ENCODE measurements at places on chromosomes 2 and 18.
A peak's percentile ranks its signal among the peaks of the same experiment; 100 is the strongest.

GRCh38 chr2:216328347-216328746 lies 43.9 kb downstream of the MARCHF4 start:
- no peak for DNase-seq

DNA sequence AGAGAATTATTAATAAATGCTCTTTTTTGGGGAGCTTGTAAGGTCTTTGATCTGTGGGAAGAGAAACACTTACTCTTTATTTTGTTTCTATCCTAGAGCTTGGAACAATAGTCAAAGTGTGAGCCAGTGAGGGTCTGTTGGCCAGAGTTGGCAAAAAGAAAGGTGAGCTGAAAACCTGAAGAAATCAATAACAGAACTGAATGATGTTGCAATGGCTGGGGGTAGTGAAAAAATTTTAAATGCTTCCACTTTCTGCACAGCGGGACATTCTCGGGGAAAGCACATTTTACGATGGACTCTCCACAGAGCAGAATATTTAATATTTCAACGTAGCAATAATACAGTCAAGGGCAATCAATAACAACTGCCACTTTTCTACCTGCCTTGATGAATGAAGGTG lies 78.9 kb downstream of the SKA1 start:
- DNase-seq, result no peak

DNA sequence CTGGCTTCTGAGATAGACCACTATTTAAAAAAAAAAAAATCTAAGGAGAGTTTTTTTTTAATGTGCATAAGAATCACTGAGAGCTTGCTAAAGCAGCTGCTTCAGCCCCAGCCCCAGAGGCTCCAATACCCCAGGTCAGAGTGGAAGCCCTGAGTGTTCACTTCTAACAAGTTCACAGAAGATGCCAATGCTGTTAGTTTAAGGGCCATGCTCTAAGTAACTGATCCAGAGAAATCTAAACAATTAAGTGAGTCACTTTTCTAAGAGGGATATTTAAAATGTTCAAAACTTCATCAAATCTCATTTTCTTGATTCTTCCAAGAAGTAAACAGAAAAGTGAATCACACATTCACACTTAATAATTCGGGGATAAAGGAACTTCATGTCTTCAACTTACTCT lies 126.4 kb upstream of the CD226 start:
- no peak for DNase-seq

GRCh38 chr2:173062801-173063200 lies 12.8 kb upstream of the MAP3K20 start:
- no peak for DNase-seq

DNA sequence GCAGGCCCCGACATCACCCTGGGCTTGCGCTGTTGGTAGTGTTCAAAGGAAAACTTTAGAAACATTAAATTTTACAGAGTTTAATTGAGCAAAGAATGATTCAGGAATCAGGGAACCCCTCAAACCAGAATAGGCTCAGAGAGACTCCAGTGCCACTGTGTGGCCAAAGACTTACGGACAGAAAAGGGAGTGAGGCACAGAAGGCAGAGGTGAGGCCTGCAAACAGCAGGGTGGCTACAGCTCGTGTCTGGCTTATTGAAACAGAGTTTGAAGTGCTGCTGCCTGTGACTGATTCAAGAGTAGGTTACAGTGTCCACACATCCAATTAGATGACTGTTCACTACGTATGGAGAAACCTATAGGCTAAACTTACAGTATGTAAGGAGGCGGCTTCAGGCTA lies 2.4 kb upstream of the CTDP1 start:
- no peak for DNase-seq

- DNase-seq, result no peak
Measured at GRCh38 chr2:168710754-168711467, 91.5 kb upstream of the NOSTRIN start.

GRCh38 chr2:50529600-50530218 lies 502.2 kb downstream of the NRXN1 start:
- DNase-seq, result no peak

DNA sequence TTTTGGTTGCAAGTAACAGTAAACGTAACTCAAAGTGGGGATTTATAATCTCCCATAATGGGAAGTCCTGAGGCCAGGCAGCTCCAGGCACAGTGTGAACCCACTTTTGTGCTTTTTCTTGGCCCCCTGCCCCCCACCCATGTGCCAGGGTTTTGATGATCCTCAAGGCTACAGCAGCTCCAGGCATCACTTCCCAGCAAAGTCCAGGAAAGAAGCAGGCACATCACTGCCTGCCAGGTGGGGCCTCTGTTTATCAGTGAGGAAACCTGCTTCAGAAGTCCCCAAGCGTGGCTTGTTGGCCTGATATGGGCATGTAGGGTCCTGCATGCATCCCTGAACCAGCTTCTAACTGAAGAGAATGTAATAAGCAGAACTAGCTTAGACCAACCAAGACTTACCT lies 299.2 kb upstream of the SKOR2 start:
- DNase-seq, result no peak

- no peak for DNase-seq
Measured at GRCh38 chr2:163551616-163552373, 184.0 kb downstream of the FIGN start.

DNA sequence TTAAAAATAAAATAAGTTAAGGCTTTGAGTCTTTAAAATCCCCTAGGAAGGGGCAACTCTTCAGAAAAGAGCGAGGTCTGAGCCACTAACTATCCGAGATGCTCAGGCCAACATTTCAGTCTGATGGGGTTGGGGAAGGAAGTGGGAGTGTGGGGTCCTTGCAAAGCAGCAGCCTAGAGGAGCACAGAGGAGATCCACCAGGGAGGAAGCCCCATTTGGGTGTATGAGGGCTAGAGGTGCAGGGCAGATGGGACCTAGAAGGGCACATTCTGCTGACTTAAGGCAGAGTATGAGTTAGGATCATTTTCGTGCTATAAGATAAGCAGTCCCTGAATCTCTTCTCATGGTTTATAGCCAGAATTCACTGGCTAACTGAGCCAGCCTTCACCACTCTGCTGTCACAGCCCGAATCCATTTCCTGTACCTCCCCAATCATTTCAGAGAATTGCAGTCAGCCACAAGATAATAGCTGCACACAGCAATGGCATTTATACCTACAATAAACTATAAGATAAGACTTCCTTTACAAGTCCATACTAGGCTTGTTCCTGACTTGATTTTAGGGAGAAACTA lies 37.0 kb downstream of the MRPL30 start:
- DNase-seq, result no peak

DNA sequence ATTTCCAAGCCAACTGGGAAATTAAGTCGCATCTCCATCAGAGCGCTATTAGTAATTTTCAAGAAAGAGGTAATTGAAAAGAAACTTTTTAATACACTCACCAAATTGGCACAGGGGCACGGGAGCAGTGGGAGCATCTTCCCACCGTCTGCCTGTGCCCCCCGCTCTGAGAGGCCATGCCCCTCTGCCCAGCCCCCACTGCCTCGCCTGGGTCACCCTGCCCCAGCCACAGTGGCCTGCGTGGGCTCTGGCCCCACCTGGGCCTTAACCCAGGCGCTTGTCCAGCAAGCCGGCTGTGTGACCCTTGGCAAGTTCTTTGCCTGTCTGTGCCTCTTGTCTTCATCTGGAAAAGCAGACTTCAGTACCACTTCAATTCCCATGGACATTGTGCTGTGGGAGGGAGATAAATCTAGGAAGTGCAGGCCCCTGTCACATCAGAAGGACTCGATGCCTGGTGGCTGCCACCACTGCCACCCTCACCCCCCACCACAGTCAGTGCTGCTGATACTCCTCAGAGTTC lies 31.9 kb downstream of the GLI2 start:
- no peak for DNase-seq

DNA sequence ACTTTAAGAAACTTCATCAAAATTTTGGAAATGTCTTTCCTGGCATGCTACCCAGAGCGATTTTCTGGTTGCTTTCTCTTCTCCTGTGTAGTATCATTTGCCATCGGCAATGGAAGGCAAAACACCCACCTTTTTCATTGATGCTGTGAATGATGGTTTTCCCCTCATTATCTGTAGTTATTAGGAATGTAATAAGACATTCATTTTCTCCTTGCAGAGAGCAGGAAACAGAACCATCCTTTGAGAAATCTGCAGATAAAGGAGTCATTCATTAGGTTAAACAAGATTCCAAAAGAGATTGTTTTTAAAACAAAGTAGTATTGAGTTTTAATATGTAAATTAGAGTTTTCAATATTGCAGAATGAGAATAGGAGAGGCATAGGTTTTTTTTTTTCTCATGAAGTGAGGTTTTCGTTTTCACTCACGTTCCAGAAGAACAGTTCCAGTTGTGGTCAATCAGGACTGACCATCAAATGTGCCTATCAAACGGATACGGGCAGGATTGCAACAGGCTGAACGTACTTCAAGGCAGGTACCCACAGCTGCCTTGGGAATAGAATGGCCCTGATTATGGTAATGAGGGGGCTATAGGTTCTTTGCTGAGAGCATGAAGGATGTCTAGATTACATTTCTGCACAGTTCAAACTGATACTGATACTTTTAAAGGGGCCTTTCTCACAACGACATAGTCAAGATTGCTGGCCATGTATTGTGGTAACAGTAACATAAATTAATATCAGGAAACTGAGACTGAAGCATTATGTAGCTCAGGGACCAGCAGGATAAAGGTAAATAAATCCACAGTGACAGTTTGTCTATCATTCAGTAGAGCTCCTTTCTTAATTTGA lies 49.8 kb upstream of the PLA2R1 start:
- no peak for DNase-seq

DNA sequence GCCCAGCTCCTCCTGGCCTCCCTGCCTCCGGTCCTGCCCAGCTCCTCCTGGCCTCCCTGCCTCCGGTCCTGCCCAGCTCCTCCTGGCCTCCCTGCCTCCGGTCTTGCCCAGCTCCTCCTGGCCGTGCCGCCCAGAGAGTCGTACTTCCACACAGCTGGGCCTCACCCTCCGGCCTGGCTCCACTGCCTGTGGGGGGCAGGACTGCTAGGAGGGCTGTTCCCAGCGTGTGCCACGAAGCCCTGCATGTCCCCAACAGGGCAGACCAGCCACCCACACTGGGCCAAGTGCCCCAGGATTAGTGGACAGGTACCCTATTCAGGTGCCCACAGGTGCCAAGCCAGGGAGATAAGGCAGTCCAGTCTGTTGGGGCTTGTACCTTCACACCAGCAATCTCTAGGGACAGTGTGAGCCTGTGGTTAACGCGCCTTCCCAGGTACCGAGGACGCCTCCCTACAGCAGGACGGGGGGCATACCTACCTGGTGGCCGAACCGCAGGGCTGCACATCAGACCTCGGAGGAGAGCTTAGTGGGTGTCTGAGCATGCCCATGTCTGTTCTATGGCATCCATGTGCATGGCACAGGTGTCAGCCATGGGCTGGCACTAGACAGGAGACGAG lies 5.3 kb downstream of the GPC1 start:
- DNase-seq, result no peak

GRCh38 chr2:224098481-224099230 lies 59.6 kb upstream of the SERPINE2 start:
- peak; percentile 86 for DNase-seq

DNA sequence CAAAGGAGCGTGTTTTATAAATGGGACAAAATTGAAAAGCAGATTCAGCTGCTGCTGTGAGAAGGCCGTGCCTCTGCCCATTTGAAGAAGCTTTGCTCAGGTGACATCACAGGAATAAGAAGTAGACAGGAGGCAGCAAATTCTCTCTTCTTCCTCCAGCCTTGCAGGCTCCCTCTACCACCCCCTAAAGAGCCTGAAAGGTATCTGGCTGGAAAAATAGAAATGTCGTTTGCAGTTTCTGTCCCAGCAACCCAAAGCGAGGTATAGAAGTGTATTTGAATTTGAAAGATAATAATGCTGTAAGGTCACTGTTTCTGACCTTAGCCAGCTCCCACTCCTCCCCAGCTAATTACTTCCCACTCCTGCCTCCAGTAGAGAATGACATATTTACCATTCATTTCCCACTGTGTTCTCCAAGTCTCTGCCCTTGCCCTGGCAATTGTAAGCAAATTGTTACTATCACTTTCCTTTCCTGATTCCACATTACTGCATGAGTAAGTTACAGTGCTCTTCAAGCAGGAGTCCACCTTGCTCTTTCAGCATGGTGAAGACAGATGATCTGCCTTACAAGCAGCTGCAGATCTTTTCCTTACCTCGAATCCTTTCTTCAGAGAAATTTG lies 56.8 kb upstream of the RASGRP3 start:
- DNase-seq, result no peak

- DNase-seq, result no peak
Measured at GRCh38 chr2:29372185-29372584, 257.0 kb downstream of the CLIP4 start.

GRCh38 chr18:79662034-79662433 lies 17.6 kb upstream of the CTDP1 start:
- DNase-seq, result no peak

GRCh38 chr18:44748582-44748981 lies 67.9 kb downstream of the SETBP1 start:
- no peak for DNase-seq

DNA sequence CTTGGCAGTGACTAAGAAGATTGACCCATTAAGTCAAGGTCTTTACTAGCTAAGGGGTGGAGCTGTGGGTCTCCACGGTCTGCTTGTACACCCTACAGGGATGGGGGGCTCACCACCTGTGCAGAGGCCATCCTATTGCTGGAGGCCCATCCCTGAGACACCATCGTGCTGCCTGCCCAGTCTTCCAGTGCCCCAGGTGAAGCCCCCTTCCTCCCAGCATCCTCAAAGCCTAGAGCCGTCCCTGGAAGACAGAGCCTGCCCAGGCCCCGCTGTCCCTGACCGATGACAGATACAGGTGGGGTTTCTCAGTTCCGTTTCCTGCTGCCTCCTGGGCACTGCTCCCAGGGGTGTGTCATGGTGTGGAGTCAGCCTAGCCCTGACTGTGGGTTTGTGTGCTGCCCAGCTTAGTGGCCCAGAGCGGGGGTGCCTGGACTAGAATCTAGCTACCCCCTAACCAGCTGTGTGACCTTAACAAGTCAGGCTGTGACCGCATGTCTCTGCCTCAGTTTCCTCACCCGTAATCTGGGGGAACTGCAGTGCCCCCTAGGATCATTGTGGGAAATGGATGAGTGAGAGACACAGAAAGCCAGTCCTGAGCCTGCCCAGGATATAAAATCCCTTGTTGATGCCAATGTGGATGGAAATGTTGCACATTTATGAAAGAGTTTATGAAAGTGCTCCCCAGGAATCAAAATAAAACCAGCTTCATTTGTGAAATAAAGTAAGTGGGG lies 2.0 kb downstream of the OTOS start:
- peak; percentile 14 for DNase-seq

DNA sequence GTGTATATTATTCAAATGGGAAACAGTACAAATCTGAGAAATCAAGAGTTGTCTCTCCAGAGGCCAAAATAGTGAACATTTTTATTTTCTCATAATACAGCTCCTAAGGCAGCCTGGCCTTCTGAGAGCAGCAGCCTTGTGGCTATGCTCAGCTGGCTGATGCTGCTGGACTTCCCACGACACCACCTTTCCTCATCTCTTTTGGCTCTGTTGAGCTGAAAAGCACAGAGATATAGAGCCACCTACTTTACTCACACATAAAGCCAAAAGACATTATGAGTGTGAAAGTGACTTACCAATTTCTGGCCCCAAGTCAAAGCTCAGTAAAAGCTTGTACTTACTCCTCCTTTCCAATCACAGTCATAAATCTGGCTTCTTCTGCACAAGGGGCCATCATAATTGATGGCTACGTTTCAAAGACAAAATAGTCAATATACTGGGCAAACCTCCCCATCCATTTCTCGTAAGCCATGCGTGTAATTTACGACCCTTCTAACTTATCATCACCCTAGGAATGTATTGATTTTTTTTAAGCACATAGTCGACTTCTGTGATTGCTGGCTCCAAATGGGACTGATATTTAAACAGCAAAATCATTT lies 18.6 kb upstream of the REG3A start:
- DNase-seq, result peak; percentile 27

Data from femur (tissue), 1 donor.